ENCODE measurements at places on chromosomes 12 and 14.

DNA sequence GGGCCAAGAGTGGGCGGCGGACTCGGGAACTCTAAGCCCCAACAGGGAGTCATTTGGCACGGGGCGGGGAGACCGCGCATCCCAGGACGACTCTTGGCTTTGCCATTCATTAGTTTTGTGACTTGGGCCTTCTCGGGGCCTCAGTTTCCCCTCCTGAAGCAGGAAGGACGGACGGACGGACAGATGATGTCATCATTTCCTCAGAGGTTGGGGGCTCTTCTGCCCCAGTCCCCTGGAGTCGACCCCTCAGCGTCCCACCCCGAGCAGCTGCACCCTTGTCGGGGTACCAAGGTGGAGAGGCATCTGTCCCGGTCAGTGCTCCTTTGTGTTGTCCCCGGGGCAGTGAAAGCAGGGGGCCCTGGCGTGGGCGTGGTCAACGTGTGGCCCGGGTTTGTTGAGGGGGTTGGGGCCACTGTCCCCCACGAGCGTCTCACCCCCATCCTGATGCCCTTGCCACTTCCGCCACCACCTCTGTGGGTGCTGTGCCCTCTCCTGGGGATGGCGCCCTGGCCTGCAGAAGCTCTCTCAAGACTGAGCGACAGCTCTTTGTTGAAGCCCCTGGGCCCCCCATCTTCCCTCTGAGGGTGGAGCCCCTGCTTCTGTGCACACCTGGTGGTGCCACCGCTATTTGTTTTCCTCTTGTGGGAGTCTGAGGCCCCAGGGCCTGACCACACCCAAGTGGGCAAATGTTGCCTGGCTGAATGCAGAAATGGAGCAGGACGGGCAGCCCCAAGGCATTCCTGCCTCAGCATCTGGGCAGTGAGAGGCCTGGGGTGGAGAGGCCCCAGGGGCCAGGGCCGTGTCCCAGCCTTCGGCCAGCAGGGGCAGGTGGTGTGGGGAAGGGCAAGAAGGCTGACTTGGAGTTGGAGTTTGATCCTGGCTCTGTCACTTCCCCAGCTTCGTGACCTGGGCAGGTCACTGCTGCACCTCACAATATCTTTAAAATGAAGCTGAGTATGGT is 896 bp downstream of the HHIPL1 start:
- DNase-seq: no peak

DNA sequence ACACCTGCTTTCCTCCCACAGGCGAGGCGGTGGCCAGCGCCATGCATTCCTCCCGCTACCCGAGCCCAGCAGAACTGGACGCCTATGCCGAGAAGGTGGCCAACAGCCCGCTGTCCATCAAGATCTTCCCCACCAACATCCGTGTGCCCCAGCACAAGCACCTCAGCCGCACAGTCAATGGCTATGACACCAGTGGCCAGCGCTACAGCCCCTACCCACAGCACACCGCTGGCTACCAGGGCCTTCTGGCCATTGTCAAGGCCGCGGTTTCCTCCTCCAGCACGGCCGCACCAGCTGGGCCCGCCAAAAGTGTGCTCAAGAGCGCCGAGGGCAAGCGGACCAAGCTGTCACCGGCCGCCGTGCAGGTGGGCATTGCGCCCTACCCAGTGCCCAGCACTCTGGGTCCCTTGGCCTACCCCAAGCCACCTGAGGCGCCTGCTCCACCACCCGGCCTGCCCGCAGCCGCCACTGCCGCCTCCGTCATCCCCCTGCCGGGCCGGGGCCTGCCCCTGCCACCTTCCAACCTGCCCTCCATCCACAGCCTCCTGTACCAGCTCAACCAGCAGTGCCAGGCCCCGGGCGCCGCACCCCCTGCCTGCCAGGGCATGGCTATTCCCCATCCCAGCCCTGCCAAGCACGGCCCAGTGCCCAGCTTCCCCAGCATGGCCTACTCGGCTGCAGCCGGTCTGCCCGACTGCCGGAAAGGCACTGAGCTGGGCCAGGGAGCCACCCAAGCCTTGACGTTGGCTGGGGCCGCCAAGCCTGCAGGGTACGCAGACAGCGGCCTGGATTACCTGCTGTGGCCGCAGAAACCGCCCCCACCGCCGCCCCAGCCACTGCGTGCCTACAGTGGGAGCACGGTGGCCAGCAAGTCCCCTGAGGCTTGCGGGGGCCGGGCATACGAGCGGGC is 54.6 kb downstream of the FAM222A start:
- no peak for DNase-seq

DNA sequence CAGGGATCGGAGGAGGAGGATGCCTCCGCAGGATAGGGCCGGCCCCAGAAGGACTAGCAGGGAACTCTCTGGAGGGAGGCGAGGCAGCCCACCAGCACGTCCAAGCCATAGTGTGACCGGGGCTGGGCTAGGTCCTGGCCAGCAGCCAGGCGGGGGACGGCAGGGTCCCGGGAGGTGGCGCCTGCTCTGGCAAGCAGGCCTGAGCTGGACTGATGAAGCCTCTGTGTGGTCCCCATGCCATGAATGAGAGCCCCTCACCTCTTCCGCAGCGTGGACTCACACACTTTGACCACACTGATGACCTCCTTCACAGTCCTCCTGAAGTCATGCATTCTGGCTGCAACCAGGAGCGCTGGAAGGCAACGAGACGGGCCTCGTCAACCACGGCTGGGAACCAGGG is 19.8 kb upstream of the BTBD6 start:
- DNase-seq: no peak

DNA sequence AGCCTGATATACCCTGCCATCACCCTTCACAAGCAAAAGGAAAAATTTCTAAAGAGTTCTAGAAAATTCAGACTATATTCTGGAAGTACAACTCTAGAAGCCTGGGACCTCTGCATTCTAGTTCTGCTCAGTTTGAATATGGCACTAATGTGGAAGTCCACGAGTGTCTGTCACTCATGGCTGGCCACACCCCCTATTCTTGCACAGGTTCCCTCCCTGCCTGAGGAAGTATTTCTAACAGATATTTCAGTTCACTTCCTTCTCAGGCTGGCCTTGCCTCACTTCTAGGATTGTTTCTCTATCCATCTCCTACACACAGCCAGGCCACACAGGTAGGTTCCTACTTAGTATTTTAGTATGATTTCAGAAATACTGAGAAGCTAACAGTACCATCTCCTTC is 67.4 kb downstream of the PHLDA1 start:
- no peak for DNase-seq

GRCh38 chr12:65616022-65616421 is 208.3 kb upstream of the HMGA2 start:
- DNase-seq: no peak

DNA sequence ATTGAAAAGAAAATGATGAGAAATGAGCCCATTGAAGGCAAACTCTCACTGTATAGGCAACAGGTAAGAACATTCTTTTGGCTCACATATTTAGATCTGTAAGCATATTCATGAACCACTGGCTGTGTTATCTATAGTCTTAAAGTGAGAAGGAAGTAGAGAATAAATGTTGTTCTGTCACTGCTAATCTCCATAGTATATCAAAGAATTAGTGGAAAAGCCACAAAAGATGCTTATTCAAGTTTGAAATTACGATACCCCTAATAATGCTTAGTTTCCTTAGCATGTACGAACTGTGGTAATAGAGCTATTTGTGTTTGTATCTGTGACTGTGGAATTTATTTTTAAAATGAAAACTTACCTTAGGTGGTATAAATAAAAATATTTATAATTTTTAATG is 22.8 kb downstream of the IFT81 start:
- DNase-seq: no peak

All from CD8-positive, alpha-beta T cell (primary cell).